T47D (cell line): ENCODE measurements at places on chromosomes 7 and 10.

- no peak for DNase-seq
These were observed 150.9 kb downstream of the RGS10 start for GRCh38 chr10:119391440-119392251.

DNA sequence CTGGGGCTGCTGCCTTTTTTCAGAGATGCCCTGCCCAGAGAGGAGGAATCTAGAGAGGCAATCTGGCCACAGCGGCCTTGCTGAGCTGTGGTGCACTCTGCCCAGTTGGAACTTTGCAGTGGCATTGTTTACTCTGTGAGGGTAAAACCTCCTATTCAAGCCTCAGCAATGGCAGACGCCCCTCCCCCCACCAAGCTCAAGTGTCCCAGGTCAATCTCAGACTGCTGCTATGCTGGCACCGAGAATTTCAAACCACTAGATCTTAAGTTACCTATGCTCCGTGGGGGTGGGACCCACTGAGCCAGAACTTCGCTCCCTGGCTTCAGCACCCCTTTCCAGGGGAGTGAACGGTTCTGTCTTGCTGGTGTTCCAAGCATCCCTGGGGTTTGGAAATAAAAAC, 77.2 kb downstream of the EXOC4 start:
- no peak for DNase-seq

GRCh38 chr10:72087392-72087968, 871 bp downstream of the SPOCK2 start:
- no peak for DNase-seq

- no peak for DNase-seq
These were observed 19.5 kb upstream of the CSTF2T start for GRCh38 chr10:51718804-51719291.

DNA sequence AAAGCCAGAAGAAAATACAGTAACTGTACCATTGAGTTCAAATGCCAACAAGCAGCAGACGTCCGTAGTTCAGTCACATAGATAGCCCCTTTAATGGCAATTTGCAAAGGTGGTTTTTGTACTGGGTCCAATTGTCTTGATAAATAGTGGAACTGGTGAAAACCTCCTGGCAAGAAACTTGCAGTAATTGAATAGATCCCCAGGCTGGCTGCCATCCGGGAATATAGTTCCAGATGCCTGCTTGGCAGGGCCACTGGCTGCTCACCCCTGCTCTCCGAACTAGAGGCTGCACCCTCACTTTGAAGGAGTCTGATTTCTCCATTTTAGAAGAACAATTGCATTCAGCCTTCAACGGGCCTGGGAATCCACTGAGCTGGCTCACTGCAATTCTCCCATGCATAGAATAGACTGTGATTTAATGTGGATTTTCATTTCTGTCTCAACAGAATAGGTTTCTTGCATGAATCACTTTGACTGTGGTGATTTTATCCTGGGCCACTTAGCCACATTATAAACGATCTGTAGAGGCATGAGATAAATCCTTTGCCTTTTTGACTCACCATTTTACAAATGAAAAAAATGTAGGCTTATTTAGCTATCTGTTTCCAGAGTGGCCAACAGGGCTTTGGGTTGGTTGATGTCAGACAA, 35.9 kb upstream of the ELMO1 start:
- DNase-seq: no peak

- peak; percentile 15 for DNase-seq
These were observed 95.3 kb upstream of the CYP26C1 start for GRCh38 chr10:92965314-92965713.

DNA sequence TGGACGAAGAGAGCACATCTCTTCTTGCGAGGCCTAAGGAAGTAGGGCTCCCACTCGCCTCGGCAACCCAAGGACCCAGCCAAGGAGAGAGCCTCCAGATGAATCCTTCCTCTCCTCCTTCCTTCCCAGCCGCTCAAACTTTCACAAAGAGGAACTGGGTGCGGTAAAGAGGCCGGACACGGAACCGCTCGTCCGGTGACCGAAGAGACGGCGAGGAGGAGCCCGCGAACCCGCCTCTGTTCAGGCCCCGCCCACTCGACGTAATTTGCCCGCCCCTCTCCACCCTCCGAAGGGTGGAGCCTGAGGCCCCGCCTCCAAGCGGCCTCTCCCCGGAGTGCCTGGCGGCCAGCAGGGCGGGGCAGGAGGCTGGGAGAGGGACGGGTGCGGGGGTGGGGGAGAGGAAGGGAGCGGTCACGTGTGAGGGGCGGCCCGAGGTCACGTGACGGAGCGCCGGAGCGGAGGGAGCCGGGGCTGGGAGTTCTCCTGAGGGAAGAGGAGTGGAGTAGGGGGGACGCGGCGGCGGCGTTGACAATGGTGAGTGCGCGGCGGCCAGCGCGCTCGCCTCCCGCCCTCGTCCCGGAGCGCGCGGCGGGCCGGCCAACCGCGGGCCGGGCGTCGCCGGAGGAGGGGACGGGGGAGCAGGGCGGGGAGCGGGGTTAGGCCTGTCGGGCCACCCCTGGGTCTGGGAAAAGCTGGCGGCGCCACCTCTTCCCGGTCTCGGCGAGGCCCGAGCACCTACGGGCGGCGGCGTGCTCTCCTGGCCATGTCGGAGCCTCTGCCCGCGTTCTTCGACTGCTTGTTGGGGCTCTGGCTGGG, at the start of gene VPS26A:
Gene VPS26A (plus strand): TSS at position 432 of the 816 bp plus-strand sequence. CDS start 100 bp downstream, at position 532.
- peak; percentile 97 for DNase-seq

- no peak for DNase-seq
These were observed 13.6 kb upstream of the KCND2 start for GRCh38 chr7:120259386-120259785.

- DNase-seq: no peak
These were observed 681 bp upstream of the SPOCK2 start for GRCh38 chr10:72088889-72089575.

GRCh38 chr7:48660306-48660870, 264.0 kb upstream of the CDC14C start:
- no peak for DNase-seq

DNA sequence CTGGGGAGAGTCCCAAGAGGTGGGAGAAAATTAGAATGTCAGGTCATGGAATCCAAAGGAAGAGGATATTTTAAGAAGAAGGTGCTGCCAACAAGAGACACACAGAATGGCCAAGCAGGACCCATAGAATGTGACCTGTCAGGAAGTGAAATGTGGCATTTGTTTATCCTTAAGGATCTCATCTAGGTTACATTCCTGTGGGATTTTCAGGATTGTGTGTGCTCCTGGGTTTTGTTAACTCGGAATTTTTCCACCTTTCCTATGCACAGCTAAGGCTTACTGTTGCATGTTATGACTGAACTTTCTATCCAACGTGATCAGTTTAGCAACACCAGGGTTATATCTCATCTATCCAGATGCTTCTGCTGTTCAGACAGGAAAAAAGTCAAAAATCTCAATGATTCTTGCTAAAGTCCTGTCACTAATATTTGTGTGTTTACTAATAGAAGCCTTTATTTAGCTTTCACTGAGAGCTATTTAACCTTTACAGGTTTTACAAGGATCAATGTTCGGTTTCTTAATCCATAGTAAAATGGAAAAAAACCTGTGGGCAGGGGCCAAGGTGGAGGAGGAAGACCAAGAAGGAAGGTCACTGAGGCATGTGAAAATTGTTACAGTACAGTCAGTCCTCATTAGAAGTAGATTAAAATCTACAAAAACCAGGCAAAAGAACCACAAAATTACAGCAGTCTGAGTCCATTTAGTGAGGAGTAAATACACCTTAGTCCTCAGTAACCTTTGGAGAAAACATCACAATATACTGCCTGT, 437.8 kb upstream of the NPVF start:
- DNase-seq: peak; percentile 97

- DNase-seq: no peak
These were observed 2.2 kb upstream of the RSU1 start for GRCh38 chr10:16819436-16819835.

- DNase-seq: no peak
These were observed 8.3 kb upstream of the RGS10 start for GRCh38 chr10:119550827-119551226.

GRCh38 chr7:143300959-143301935, 13.1 kb downstream of the CASP2 start:
- no peak for DNase-seq

DNA sequence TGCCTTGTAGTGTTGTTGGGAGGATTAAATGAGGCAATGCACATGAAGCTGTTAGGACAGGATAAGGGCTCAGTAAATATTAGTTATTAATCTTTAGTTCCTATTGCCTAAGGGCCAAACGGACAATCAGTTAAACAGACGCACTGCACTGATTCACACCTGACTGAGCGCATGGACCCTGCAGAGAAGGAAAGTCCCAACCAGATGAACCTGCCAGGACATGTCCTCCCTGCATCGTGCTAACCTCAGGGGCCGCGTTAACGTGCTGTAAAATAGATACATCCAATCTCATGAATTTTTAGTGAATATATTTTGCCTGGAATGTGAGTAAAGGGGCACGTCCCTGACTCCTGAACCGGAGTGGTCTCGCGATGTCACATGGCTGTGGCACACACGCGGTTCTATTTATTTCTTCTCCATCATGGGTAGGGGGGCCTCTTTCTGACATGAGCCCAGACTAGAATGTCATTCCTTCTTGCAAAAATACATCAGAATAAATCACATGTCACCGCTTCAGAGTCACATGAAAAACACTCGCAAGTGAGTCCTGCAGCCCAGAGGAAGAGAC, 12.3 kb downstream of the ADARB2 start:
- no peak for DNase-seq

DNA sequence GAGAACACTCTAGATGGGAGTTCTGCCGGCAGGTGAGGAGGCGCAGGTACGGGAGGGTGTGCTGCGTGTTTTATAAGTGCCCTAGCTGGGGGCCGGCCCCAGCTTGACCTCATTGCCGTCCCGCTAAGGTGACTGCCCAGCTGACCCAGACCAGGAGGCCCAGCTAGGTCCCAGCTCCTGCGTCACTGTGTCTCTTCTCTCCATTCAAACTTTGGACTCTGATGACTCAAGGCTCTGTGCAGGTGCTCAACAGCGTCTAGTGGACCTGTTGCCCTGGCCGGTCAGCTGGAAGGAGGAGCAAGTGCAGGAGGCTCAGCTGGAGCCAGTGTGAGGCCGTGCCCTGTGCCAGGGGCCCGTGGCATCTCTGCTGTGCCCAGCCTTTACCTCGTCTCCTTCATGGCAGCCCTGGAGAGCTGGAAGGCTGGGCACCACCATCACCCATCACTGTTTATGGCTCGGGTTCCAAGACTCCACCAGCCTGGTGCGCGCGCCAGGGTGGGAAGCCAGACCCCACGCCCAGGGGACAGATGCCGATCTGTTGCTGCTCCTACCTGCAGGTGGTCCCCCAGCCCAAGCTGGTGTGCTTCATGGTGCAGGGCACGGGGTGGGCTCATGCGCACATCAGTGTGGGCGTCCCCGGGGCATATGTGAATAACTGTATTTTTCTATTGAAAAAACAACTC, 14.6 kb downstream of the LHPP start:
- no peak for DNase-seq

- no peak for DNase-seq
These were observed 32.2 kb upstream of the PDE1C start for GRCh38 chr7:32102432-32102873.

- DNase-seq: no peak
These were observed 119.2 kb upstream of the NPVF start for GRCh38 chr7:25347360-25348066.

DNA sequence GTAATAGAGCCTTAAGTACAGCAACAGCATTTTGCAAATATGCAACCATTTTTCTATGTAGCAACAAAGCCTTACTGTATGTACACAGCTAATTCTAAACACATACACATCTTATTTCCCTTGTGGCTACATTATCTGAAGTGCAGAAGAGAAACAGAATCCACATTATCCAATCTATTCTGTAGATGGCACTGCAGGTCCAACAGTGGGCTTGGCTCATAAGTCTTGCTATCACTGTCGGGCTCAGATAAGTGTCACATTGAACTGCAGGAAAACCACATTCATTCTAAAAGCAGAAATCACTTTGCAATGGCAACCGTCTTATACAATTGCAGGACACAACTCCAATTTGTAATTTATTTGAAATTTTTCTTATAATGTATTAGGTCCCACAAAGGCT, 109.8 kb upstream of the NOBOX start:
- DNase-seq: peak; percentile 12

DNA sequence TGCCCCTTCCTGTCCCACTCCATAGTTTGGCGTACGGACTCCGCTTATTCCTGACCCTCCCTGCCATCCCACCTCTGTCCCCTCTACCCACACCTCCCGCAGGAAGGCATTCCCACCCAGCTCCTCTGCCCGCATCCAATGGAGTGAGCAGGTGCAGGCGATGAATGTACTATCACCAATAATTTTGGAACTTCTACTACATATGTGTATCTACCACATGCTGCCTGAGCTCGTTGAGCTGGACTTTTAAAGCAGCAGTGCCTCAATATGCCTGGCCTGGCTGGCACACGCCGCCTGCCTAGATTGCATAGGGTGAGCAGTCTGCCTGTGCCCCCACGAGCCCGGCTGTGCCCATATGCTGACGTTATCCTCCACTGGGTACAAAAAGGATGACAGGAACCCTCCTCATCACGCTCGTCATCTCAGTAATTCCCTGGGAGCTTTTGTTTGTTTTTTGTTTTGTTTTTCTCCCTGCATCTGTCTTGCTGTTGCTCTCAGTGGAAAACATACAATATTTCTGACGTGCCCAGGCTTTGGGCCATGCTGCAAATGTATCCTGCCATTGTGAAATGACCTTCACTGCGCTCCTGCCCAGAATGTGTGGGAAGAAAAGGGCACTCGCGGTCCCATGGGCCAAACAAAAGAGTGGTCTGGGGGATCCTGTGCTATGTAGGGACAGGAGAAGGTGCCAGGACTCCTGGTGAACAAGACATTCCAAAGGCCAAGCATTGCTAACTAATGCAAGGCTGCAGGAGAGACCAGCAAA, 302.8 kb downstream of the PTPRN2 start:
- no peak for DNase-seq

DNA sequence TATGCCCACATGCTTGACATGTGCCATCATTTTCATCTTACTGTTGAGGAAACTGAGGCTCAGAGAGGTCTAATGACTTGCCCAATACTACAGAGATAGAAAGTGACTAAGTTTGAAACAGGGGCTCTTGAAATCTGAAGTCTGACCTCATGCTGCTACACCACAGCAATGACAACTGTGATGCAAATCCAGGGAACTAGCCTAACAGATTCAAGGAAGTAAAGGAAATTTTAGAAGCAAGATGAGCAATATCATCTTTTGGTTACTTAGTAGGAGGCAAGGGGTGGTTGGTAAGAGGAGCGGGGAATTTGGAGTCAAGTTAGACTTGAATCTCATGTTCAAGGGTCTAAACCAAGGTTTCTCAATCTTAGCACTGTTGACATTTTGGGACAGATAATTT, 26.3 kb upstream of the OSBPL3 start:
- no peak for DNase-seq

GRCh38 chr7:113099284-113099919, 12.8 kb upstream of the GPR85 start:
- peak; percentile 83 for DNase-seq

GRCh38 chr10:117284716-117285494, 44.0 kb downstream of the SLC18A2 start:
- no peak for DNase-seq

GRCh38 chr10:47374611-47375536, 9.2 kb downstream of the ZNF488 start:
- DNase-seq: no peak
